ENCODE measurements at places on chromosomes 4 and X.
A peak's percentile ranks its signal among the peaks of the same experiment; 100 is the strongest.

DNA sequence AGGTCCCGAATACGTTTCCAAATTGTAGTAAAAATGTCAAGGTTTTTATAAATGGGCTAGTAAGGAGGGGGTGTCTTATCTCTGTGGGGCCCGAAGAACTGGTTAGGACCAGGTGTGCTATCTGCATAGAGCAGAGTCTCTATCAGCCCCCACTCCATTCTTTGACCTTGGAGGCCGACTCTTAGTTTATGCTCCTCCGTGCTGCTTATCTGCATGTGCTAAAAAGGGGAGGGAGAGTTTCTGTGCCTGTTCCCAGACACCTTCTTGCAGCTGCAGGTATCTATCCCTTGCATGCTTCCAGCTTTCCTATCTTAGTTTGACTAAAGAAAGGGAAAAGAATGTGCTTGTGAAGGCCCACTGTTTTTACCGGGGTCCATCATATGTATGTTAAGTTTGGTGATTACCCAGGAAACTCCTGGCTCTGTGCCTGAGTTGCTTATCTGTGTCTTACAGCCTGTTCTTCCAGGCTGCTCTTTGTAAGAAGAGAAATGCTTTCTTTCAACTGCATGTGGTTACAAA is 28.6 kb upstream of the NAF1 start:
- no peak for DNase-seq

- DNase-seq = no peak
Observed at GRCh38 chrX:48592971-48593370, 4.3 kb upstream of the WDR13 start.

- no peak for DNase-seq
Observed at GRCh38 chr4:12595489-12595888, 888.7 kb downstream of the RAB28 start.

- peak; percentile 47 for DNase-seq
Observed at GRCh38 chr4:122826553-122827257, at the start of gene FGF2. Gene FGF2 (plus strand): TSS chr4:122826831. CDS start chr4:122827175, 344 bp downstream.

DNA sequence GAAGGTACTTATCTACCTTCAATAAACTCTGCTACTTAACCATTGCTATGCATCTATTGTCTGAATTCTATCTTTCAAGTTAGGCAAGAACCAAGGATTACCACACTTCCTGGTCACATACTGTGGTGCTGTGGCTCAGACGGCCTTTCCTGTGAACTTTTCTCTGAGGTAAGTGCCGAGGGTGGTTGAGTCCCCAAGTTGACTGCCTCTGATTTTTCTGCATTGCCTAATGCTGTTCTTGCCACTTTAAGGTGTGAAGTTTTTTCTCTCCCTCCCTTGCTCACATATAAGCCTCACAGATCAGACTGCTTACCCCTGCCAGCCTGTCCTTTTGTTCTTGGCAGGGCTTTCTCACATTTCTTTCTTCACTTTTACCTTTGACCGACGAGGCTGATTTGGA is 348.0 kb upstream of the POU3F4 start:
- no peak for DNase-seq

- DNase-seq = no peak
Observed at GRCh38 chr4:141131723-141132071, 1.6 kb downstream of the RNF150 start.

GRCh38 chr4:185211035-185211434 is 1.6 kb downstream of the SNX25 start:
- no peak for DNase-seq

DNA sequence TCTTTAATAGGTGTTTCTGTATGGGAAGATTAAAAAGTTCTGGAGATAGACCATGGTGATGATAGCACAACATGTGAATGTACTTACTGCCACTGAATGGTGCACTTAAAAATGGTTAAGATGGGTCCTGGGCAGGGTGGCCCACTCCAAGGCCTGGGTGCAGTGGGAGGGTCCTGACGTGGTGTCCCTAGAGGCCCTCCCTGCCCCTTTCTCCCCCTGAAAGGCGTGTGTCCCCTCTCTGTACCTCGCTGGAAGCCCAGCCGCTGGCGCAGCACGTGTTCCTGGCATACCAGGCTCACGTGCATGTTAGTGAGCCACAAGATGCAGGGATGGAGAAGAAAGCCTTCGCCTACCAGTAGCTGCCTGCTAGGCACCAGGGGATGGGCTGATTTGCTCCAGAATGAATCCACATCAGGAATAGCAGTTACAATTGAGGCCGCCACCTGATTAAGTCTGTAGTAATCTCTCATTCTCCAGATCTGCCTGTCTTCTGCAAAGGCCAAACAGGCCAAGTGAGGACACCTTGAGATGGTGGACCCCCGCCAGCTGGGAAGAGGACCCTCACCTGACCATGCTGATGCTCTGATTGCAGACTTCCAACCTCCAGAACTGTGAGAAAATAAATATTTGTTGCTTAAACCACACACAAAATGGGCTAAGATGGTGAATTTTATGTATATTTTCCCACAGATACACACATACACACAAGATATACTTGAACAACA is 67.5 kb downstream of the COQ2 start:
- DNase-seq = no peak

DNA sequence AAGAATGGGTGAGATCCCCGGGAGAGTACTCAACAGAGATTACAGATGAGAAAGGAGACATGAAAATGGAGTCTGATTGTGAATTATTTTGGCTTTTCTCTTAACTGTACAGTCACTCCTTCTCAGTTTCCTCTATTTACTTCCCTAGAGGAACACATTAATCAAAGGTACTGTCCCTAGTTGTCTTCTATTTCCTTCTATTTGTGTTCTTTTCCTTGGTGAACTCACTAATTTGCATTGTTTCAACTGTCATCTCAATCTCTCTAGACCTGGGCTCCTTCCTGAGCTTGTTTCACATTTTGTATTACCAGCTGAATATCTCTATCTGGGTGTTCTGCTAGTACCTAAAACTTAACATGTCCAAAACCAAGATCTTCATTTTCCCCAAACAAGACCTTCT is 59.8 kb downstream of the ABCB7 start:
- DNase-seq = no peak

DNA sequence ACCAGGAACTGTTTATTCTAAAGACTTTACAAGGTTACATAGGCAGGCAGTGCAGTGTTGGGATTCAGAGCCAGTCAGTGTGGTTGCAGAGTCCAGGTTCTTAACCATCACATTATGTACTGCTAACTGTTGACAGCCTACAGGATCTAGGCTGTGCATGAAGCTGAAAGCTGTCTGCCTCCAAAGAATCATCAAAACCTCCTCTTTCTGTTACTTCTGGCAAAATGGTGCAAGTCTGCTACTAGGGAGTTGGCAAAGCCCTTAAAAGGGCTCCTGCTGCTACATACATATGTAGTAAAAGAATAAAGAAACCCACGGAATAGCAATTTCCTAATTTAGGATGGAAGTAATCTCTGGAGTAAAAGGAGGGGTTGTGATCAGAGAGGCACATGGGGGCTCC is 40.4 kb upstream of the CHRDL1 start:
- no peak for DNase-seq

Measured in stimulated activated CD8-positive, alpha-beta memory T cell treated with anti-CD3 and anti-CD28 coated beads, Interleukin-4, amount 100 ng/mL, for 48 hours (primary cell).